ENCODE measurements at places on chromosomes 5 and 9.
A peak's percentile ranks its signal among the peaks of the same experiment; 100 is the strongest.

DNA sequence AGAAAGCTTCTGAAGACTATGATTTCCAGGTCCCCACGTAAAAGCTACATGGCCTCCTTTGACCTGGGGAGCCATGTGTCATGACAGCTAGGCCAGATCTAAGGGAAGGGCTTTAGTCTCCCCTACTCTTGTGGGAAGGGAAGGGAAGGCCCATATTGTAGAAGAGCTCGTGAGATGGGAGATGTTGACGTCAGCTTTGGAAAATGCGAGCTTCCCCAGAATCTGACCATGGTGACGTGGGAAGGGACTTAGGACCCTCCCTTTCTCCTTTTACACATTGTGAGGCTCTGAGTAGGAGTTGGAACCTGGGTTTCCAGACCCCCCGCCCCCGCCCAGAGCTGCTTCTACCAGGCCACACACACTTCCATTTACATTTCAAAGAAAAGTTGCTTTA lies 165.5 kb downstream of the SYK start:
- no peak for DNase-seq

DNA sequence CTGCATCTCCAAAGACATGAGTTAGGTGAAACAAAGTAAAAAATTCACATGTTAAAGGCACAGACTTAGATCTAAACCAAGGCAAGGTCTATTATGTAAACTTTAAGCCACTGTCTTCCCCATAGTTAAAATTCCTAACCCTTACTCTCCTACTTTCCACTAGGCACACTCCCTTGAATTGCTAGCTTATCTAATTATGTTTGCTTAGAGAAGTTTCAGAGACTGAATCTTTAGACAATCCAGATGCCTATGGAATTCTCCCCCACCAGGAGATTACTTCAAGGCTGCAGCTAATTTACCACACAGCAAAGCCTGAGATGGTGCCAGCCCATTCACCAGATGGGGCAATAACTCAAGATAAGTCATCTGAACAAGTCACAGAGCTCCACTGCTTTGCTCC lies 803.1 kb upstream of the COX7C start:
- DNase-seq: no peak

DNA sequence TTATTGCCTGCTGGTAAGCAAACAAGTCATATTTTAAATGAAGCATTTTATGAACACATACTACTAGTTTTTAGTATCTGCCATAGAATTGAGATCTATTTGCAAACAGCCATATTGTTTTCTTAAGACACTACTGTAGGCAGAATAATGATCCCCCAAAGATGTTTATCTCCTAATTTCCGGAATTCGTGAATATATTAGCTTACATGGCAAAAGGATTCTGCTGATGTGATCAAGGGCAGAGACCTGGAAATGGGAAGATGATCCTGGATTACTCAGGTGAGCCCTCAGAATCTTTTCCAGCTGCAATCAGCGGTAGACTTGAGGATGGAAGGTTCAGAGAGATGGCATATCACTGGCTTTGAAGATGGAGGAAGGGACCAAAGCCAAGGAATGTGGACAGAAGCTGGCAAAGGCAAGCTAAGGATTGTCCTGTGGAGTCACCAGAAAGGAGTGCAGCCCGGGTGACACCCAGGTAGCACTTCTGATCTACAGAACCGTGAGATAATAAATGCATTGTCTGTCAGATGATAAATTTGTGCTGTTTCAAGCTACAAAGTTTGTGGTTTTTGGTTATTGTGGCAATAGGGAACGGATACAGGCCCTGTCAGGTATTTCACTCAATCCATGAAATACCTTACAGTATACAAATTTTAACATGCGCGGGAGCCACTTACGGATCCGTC lies 1.0 kb upstream of the ERCC6L2 start:
- no peak for DNase-seq

GRCh38 chr5:51731421-51732029 lies 348.3 kb downstream of the ISL1 start:
- no peak for DNase-seq

GRCh38 chr9:68493541-68493940 lies 47.1 kb downstream of the TMEM252 start:
- no peak for DNase-seq

DNA sequence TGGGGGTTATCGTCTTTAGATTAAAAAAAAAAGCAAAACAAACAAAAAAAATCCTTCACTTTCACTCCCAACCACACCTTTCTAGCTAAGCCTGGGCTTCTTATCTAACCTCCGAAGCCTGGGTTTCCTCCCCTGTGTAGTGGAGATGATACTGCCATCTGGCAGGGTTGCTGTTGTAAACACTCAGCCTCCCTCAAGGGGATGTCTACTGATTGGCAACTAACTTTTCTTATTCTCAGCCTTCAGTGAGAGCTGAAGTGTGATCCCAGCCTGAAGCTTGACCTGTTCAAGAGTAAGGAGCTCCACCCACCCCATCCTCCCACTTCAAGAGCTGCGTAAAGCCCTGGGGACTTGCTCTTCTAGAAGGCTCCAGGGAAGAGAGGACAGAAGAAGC lies 21.5 kb upstream of the WWC1 start:
- DNase-seq: no peak

- DNase-seq: no peak
Observed at GRCh38 chr9:70475211-70475610, 60.8 kb upstream of the KLF9 start.

DNA sequence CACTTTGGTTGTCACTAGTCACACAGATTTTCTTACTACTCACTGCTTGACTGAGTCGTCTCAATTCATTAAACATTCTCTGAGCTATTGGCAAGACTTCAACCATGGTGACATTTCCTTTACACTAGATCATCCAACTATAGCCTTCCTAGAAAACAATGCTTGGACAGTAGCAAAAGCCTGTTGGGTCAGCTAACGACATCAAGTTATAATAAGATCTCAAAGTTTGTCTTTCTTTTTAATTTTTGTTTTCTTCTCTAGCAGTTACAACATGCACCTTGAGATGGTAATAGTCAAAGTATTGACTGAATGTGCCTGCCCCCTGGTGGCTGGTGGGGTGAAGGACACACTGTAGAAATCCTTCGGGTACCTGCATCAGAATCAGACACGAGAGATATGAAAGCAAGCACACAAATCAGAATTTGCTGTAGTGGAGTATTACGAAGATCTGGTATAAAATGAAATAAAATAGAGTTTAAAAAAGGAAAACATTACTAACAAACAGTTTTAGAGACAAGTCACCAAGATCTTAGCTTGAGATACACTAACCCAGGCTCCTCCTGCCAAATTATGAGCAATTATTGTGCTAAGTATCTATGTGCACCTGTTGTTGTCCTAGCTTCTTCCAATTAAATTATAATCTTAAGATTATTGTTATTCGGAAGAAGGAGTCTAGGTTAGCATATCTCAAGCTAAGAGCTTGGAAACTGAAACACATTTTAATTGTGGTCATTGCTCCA lies 81.2 kb downstream of the ARL15 start:
- DNase-seq: peak; percentile 39

- no peak for DNase-seq
Observed at GRCh38 chr5:91132550-91132949, 250.6 kb downstream of the ARRDC3 start.

- DNase-seq: no peak
Observed at GRCh38 chr5:1552521-1553255, 28.9 kb upstream of the LPCAT1 start.

DNA sequence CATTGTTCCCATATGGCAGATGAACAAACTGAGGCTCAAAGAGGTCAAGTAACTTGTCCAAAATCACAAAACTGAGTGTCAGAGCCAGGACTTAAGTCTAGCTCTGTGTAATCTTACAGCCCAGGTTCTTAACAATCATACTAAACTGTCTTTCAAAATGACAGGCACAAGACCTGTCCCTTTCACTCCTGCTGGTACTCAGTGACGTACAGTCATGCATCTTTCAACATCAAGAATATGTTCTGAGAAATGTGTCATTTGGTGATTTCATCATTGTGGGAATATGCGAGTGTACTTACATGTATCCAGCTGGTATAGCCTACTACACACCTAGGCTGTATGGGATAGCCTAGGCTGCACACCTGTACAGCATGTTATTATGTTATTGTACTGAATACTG lies 646.8 kb upstream of the WWC1 start:
- DNase-seq: no peak

DNA sequence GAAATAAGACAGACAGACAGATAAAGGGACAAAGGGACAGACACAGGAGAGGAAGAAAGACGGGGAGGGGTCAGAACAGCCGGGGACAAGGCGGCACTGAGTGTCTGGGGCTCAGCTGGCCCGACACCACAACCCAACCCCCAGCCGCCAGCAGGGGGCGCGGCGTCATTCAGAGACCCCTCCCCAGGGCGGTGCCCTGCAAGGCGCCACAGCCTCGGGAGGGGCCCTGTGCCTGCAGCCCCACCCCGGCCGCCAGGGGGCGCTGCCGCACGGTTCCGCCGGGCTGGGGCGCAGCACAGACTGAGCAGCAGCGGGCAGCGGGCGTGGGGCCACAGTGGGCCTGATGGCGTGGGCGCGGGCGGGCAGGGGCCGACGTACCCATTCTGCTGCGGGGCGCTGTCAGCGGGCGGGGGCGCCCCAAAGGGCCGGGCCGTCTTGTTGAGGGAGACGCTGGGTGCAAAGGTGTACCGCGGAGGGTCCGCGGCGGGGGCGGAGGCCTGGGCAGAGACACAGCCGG lies 5.9 kb downstream of the PDLIM7 start:
- DNase-seq: peak; percentile 55

- no peak for DNase-seq
Observed at GRCh38 chr9:122070728-122071515, 22.2 kb downstream of the TTLL11 start.

DNA sequence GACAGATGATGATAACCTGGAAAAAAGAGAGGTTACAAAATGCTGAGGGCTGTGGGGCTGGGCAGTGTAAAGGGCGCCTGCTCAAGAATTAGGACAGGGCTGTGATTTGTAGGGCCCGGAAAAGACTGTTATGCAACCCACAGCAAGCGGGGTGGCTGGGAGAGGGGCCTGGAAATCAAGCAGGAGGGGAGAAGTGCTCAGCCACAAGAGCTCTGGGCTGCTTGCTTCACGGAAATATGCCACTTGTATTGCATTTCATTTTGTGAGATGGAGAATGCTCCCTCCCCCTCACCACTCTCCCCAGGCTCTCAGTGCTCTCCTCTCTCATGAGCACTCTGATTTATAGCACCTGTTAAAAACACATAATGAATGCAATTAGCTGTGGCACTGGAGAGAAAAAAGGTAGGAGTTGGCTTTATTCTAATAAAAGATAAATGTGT lies 8.4 kb upstream of the HAND1 start:
- DNase-seq: no peak

DNA sequence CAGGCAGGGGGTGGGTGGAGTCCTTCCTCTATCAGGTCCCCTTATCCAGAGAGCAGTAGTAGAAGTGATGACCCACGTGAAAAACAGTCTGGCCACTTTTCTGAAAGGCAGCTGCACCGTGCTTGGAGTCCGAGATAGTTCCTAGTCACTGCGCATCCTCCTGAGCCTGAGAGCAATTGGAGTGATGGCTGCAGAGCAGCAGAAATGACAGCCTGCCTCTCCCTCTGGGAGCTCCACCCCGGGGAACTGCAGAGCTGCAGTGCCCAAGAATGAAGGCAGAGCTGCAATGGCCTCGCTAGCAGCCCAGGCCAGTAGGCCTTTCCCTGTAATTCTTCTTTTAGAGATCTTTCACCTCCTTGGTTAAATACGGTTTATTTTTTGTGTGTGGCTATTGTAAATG lies 82.6 kb downstream of the CETN3 start:
- DNase-seq: no peak

GRCh38 chr9:8940650-8941049 lies 1141.1 kb upstream of the DMAC1 start:
- DNase-seq: no peak

GRCh38 chr5:58452566-58453258 lies 7.2 kb downstream of the PLK2 start:
- no peak for DNase-seq

GRCh38 chr5:159444441-159445082 lies 114.3 kb upstream of the IL12B start:
- peak; percentile 60 for DNase-seq

- DNase-seq: no peak
Observed at GRCh38 chr9:113506090-113506589, 42.6 kb downstream of the RGS3 start.

GRCh38 chr9:79526149-79526672 lies 45.6 kb upstream of the TLE4 start:
- no peak for DNase-seq

- no peak for DNase-seq
Observed at GRCh38 chr5:27491047-27491446, 452.7 kb upstream of the CDH9 start.

DNA sequence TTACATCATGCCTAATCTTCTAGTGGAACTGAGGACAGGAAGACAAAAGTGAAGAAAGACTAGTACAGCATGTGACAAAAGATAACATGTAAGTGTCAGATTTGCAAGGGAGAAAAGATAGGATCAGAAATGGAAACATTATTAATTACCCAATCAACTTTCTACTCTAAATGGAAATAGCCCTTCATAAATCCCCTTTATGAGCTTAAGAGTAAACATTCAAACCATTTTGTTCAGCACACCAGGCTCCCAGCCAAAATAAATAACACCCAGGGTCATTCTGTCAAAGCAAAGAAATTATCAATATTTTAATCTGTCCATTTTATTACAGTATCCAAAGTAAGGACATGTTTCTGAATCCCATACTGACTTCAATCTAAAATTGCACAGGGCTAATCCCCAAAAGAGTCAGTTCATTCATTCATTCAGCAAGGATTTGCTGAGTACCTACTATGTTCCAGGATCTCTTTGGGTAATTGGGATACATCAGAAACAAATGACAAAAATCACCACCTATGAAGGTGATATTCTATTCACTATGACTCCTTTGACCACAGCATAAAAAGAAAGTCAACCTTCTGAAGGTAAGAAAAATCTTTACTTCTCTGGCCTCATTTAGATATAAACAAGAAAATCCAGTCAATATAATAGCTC lies 5.3 kb downstream of the PRELID2 start:
- no peak for DNase-seq

DNA sequence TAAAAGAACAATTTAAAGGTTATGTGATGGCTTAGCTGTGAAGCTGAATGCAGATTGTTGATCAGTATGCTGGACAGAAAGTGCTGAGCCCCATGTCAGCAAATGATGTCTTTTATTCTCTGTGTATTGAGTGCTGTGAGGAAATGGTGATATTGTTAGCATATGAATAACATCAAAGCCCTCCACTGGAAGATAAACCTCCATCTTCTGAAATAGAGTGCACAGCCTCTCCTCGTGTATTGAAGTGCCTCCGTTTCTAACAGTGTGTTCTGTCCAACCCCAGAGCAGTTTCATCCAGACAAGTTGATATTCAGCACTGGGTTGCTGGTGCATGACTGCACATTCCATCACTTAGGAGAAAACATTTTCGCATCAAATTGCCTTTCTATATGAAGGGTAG lies 242.9 kb downstream of the CSNK1G3 start:
- DNase-seq: no peak

- DNase-seq: no peak
Observed at GRCh38 chr5:91126888-91127287, 256.2 kb downstream of the ARRDC3 start.

DNA sequence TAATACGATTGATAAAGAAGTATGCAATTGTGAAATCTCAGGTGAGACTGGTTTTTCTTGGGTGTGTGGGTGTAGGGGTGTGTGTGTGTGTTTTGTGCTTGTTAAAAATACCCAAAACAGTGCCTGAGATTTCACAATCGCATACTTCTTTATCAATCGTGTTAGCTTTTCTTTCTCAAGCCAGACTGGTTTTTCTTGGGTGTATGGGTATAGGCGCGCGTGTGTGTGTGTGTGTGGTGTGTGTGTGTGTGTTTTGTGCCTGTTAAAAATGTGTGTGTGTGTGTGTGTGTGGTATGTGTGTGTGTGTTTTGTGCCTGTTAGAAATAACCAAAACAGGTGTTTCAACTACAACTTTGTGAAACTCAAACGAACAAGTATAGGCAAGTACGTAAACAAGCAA lies 53.7 kb downstream of the CERT1 start:
- no peak for DNase-seq

All from GM13977 (cell line).